Ovary (tissue), 10 donors: ENCODE measurements at places on chromosomes 1 and 21. TPM values are rescaled to one million over a fixed set of nuclear protein-coding genes. Genes with fewer than 3 reads are reported as not detected.

GRCh38 chr1:234844479-234845031 is 234.6 kb upstream of the IRF2BP2 start:
- DNase-seq, result no peak

GRCh38 chr1:201126832-201127754 is at the start of gene ASCL5:
Gene ASCL5, minus strand, starts transcription at chr1:201127184. Its CDS starts 11,812 bp downstream, at chr1:201115372.
- DNase-seq, result no peak

DNA sequence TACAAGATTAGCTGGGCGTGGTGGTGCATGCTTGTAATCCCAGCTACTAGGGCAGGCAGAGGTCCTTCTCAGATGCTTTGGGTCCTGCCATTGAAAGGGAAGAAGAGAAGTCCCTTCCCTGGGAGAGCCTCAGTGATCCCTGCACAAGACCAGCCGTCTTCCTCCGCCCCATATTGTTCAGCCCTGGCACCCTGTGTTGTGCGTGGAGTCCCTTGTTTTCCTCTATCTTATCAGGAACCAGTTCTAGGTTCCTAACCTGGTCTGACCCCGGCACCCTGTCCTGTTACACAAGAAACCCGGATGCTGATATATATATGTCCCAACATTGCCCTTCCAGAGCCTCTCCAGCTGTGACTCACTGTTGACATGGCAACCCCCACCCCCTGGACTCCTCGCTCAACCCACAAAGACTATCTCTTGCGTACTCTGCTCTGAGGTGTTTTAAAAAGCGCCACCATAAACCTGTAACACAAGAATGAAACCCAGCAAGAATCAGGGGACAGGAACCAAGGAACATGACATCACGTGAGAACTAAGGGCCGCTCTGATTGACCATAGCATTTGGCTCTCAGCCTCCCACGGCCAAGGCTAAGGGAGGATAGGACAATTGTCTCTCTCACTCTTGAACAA is 4.8 kb downstream of the MX2 start:
- DNase-seq, result no peak

DNA sequence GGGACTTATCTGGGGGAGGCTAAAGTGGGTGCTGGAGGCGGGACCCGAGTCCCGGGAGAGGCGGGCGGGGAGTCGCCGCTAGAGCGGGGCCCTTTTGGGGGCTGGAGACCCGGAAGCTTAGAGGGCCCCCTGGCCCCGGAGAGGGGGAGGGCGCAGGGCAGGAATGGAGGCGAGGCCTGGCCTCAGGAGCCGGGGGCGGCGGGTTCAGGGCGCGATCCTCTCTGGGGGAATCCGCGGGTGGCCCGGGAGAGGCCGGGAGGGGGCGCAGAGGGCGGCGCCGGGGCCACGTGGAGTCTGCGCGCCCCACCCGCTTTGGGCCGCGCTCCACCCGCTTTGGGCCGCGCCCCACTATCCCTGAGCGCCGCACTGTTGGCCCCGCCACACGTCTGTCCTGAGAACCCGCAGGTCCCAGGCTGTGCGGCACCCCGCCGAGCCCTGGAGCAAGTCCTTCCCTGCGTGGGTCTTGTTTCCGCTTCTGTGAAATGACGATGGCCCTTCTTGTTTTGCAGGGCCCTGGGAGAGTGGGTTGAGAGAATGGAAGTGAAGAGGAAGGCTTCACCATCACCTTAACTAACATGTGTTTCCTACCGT is 84.4 kb downstream of the NKAIN1 start:
- DNase-seq, result peak; percentile 79

The C1QTNF12 gene
- 3.2 TPM for total RNA-seq

DNA sequence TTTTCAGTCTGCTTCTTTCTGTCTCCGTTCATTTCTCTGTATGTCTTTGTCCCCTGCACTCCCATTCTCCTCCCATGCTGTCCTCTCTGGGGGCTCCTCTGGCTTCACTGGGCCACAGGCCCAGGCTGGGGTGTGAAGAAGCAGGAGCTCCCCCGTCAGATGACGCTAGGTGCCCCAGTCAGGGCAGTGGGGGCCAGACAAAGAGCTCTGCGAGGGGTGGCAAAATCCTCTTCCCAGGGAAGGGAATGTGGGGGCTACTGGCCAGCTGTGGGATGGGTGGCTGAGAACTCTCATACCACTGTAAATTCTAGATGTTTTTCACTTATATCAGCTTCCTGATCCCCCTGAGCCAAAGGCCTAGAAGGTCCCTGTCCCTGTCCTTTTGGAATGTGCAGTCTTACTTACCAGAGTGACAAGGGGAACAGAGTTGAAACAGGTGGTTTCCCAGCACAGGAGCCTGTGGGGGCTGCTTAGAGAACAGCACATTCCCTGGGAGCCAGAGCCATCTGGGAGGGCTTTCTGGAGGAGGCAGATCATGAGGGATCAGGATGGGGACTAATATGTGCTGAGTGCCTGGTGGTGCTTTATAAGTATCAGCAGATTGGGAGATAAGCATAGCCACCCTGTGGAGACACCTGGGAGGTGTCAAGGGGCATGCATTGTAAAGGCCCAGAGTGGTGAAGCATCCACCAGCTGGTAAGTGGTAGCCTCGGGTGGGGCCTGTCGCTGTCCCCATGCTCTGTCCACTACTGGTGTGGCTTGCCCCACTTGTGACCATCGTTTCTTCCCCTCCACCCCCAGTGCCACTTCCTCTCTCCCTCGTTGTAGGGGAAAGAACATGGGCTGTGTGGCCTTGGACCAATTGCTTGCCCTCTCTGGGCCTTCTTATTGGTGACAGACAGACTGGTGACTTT is 10.1 kb upstream of the PADI1 start:
- DNase-seq, result no peak

DNA sequence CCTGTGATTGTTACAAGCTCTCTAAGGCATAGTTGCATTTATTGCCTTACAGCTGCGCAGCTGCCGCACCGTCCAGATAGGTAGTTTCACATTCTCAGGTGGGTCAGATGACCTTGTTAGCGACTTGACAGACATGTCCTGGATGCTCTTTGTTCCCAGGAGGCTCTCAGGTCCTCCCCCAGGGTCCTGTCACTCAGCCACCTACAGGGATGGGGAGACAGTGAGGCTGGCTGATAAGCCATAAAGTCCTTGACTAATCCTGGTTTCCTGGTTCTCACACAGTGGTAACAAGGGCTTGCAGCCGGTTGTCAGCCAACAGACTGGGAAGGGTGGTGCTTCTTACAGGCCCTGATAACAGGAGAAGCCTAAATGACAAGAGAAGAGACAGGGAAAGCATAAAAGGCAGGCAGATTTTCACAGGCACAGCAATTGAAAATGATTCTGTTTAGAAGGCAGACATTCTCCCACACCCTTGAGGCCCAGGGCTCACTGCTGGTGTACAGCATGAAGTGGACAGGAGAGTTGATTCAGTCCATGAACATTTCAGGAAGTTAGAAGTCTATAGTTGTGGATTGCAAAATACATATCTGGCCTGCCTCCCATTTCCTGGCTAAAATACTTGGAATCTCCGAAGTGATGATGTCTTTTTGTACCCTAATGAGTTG is 2.9 kb downstream of the ARF1 start:
- peak; percentile 19 for DNase-seq

- DNase-seq, result no peak
These were observed 253.0 kb downstream of the FGGY start for GRCh38 chr1:59549903-59550302.

The A3GALT2 gene
- not detected for total RNA-seq

The AIRE gene
- total RNA-seq, result not detected

The PLA2G2F gene
- 0.30 TPM for total RNA-seq

DNA sequence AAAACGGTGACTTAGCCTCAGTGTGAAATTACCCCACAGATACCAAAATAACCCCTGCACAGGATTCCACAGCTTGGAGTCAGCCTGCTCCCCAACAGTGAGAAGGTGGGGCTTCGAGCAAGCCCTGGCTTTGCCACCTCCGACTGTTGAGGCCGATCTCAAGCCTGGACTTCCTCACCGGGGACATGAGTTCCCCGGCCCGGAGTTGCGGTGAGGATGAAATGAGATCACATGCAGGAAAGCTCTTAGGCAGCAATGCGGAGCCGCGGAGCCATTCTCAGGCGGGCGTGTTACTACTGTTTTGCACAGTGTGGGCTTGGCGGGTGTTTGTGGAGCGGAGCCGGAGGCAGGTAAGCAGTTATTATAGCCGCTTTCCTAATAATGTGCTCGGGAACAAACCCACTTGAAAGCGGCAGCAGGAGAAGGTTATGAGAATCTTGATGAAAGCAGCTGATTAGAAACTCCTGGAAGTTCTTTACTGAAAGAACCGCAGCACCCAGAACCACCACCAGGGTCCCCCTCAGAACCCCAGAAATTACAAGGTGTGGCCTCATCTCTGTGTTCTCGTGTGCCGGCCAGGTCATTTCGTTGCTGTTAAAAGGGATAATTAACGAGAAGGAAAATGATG is 3.9 kb upstream of the CLSTN1 start:
- DNase-seq, result no peak

The SV2A gene
- total RNA-seq, result 7.5 TPM

GRCh38 chr1:65955071-65955470 is 162.4 kb downstream of the PDE4B start:
- no peak for DNase-seq

The RIMS3 gene
- 6.2 TPM for total RNA-seq

DNA sequence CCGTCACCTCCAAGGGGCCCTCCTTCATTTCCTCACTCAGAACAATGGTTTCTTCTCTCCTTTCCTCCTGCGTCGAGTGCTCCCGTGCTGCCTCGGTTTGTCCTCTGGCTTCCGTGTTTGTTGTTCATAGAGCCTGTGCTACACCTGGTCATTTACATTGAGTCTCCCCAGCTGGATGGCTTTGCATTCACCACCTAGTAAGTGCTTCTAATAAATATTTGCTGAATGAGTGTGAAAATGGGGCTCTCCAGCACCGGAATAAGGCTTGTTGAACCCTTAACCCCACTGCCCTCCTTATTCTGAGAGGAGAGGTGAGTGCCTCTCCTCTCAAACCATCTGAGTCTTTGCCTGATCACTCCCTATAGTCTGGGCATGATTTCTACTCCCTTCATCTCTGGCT is 104.9 kb downstream of the CNIH3 start:
- no peak for DNase-seq
